ENCODE measurements at places on chromosomes 4 and X.

GRCh38 chr4:31974490-31975002, 1254.4 kb downstream of the PCDH7 start:
- no peak for DNase-seq

GRCh38 chrX:46184749-46185148, 360.5 kb downstream of the ZNF674 start:
- DNase-seq = no peak

- no peak for DNase-seq
Observed at GRCh38 chr4:125115941-125116340, 198.8 kb upstream of the FAT4 start.

DNA sequence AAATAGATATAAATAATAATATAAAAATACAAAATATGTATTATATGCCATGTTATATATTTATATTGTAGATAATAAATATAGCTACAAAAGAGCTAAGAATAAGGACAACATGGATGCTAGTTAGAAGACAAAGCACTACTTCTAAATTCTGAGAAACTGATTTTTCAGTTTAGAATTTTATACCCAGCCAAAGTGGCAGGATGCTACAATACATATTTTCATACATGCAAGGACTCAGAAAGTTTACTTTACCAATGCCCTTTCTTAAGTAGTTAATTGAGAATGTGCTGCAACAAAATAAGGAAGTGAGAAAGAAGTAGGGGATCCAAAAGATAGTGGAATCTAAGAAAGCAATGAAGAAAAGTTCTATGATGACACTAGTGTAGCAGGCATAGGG, 64.5 kb downstream of the PDE5A start:
- DNase-seq = no peak

DNA sequence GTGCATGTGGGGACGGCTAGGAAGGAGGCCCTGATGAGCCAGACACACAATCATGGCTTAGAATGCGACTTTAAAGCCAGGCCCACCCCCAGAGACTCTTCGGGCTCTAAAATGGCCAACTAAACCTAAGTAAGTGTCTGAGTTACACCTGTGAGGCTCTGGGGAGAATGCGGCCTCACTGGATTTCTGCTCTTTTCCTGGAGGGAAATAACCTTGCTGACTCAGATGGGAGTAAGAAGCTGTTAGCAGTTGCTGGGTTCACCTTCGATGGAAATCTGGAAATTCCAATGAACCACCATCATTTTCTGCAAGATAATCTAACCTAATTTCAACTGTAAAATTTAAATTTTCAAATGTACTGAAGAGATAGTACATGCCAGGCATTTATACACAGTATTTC, 97.6 kb upstream of the MAML3 start:
- DNase-seq = no peak

GRCh38 chrX:109464231-109464630, 17.7 kb downstream of the GUCY2F start:
- no peak for DNase-seq

- no peak for DNase-seq
Observed at GRCh38 chrX:74514384-74514783, 93.1 kb downstream of the SLC16A2 start.

DNA sequence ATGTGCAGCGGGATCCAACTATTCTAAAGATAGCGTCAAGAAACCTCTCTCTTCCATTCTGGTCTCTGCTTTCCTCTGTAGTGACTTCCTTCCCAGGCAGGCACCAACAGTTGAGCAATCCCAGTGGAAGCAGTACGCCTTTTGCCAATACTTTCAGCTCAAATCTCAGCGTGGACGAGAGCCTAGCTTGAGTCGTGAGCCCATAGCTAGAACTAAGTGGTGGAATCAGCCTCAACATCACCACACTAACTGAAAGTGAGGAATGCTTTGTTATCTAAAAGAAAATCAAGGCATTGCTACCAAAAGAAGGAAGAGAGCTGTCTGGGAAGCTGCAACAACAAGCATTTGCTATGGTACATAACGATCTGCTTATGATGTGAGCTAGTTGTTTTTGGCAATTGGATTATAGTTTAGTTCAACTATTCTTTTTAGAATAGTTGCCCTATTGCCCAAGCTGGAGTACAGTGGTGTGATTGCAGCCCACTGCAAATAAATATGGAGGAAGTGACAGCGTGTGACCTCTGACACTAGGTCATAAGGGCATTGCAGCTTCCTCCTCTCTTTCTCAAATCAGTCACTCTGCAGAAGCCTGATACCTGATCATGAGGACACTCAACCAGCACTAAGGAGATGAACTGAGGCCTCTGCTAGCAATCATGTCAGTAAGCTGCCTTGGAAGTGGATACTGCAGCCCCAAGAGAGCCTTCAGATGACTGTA, 24.7 kb upstream of the FRYL start:
- no peak for DNase-seq

DNA sequence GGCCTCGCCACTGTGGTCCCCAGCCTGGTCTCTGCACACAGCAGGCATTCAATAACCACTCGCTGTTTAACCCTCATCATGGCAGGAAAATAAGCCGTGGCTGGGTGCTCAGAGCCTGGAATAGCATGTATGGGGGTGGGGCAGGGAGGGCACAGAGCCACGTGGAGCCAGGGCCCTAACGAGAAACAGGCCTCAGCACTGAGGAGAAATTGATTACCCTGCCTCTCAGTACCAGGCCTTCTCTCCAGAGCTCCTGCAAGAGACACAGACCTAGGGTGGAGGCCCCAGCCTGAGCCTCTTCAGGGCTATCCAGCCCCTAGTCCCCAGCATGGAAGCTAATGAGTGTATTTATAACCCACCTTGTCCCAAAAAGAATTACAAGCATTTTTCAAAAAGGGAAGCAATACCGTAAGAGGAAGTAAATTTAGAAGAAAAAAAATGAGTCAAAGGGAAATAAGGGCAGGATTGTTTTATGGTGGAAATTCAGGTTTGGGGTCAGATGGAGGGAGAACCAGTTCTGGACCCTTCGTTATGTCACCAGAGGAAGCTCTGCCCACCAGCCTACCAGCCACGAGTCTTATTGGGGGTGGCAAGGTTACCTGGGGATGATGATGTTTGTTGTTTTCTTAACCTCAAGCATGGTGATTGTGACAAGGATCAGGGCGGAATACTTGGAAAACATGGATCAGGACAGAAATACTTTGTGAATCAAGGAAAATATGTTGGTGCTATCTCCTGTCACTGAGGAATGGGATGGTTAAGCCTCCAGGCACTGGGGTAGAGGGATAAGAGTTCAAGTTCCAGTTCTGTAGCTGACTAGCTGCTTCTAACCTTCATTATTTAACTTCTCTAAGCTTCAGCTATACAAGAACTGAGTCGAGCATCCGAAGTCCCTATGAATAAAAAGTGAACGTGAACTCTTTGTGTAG, 101.9 kb upstream of the RBPJ start:
- no peak for DNase-seq

GRCh38 chr4:86338521-86338920, 21.3 kb downstream of the MAPK10 start:
- DNase-seq = no peak

DNA sequence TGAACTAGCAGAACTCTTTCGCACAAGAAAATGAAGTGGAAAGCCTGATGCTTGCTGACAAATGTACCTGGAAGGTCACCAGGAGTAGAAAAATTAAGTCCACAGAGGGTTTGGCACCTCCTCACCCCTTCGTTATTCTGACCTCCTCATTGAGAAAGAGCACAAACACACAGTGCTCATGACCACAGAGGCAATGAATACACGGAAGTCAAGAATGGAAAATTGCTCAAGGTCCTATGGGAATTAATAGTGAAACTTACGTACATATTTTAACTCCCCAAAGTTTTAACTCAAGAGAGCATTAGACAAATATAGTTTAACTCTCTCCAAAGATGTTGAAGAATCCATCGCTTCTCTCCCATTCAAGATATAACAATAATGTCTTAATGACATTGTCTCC, 83.6 kb upstream of the CAMK2D start:
- no peak for DNase-seq

DNA sequence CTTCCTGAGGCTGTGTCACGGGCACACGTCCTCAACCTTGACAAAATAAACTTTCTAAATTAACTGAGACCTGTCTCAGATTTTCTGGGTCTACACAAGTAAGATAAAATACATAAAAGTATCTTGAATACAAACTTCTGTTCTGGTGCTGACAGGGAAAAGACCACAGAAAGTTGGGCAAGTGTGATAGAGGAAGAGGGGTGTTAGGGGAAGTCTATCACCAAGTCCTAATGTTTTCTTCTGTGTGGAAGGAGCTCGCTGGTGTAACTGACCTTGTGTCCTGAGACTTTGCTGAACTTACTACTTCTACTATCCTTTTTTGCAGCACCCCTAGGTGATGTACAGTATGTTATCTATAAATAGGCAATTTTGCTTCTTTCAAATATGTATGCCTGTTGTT, 97.0 kb upstream of the STIM2 start:
- DNase-seq = no peak

DNA sequence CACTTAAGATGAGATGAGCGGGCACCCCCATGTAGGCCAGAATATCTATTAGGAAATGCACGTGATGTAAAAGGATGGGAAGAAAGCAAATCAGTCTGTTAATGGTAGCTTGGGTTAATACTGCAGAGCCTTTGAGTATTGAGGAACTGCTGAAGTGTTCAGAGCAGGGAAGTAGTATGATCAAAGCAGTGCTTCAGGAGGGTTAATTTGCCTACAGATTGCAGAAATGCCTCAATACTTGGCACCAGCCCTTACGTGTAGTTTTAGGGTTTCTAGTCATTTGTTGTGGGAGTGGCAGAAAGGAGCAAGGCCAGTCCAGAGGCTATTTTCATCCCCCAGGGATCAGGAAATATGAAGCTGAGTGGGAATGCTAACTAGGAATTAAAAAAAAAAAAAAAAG, 19.7 kb downstream of the ZFX start:
- no peak for DNase-seq

- no peak for DNase-seq
Observed at GRCh38 chrX:69618803-69619202, 2.9 kb downstream of the EDA start.

DNA sequence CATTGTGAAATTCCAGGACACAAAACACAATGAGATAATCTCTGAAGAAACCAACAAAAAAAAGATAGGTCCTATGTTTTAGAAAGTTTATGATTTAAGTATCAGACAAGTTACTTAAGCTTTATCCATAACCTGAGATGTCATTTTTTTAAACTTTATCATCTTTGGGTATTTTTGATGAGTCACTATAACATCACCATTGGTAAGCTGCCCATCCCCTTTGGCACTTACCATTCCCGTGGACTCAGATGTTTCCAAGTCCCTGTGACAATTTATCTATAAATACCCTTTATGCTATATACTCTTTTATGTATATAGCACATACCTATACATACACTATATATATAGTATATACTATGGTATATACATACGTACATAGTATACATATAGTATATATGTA, 198.9 kb upstream of the GEMIN8 start:
- no peak for DNase-seq

DNA sequence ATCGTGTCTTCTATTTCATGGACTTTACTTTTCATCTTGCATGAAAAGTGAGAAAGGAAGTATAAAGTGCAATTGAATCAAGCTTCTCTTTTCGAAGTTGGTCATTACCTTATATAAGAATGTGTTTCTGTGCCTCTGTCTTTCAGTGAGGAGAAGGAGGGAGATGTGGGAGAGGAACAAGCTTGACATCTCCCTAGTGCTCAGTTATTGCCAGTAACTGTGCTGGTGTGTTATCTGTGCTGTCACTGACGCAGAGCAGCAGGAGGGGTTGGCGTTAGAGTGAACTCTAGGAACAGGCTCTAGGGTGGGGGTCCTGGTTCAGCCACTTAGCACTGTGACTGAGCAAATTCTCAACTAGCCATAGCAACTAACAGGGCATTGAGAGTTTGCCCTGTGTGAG, 34.0 kb upstream of the TBC1D9 start:
- no peak for DNase-seq

- DNase-seq = no peak
Observed at GRCh38 chrX:111505783-111506182, 5.7 kb upstream of the SERTM2 start.

GRCh38 chrX:107197319-107197718, 8.9 kb downstream of the NUP62CL start:
- no peak for DNase-seq

- DNase-seq = no peak
Observed at GRCh38 chrX:71173440-71173839, 28.8 kb downstream of the NLGN3 start.

- peak; percentile 64 for DNase-seq
Observed at GRCh38 chrX:18377796-18378195, 23.3 kb upstream of the SCML2 start.

DNA sequence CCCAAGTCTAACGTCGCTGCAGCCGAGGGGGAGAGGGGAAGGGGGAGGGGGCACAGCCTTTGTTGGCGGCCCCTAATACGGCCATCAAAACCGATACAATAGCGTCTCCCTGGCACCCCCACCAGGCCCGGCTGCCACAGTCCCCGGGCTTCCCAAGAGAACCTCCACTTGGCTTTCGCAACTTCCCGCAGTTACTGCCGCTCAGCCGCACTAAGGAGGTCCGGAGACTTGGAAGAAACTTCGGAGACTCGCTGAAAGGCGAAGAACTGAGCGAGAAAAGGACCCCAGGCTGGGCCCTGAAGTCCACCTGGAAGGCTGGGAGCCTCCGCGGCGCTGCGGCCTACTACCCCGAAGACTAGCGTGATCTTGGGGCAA, 2.8 kb downstream of the NKX6-1 start:
- no peak for DNase-seq

GRCh38 chr4:126627255-126627654, 1005.5 kb upstream of the INTU start:
- peak; percentile 55 for DNase-seq

GRCh38 chr4:169253113-169253671, 17.6 kb downstream of the SH3RF1 start:
- no peak for DNase-seq

Measured in D341Med (cell line).